ENCODE measurements at places on chromosomes 4 and X.
A peak's percentile ranks its signal among the peaks of the same experiment; 100 is the strongest.

DNA sequence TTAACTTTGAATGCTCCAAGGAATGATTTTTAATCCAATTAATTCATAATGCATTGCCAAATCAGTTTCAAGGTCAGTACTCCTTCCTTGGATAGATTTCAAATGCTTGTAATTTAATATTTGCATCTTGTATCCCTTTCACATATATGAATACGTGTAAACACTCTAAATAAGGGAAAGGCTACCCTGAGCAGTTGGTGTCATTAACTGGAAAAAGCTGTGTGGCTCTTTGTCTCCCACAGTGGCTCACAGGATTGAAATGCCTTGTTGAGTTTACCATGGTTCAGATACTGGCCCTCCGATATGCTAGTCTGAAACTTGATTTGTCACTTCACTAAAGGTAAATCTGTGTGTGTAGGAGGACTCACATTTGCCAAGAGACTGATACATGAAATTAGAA is 16.7 kb upstream of the ACOT9 start:
- no peak for DNase-seq

DNA sequence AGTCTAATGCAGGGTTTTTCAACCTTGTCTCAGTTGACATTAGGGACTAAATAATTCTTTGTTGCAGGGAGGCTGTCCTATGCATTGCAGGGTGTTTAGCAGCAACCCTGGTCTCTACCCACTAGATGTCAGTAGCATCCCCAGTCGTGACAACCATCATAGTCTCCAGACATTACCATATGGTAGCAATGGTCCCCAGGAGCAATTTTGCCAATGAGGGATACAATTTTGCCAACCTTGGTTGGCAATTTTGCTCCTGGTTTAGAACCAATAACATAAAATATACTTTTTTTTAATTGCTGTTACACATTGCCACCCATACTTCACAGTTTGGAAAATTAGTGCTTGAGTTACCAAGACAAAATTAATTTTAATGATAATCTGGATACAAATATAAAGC is 6.0 kb downstream of the EREG start:
- peak; percentile 77 for DNase-seq

DNA sequence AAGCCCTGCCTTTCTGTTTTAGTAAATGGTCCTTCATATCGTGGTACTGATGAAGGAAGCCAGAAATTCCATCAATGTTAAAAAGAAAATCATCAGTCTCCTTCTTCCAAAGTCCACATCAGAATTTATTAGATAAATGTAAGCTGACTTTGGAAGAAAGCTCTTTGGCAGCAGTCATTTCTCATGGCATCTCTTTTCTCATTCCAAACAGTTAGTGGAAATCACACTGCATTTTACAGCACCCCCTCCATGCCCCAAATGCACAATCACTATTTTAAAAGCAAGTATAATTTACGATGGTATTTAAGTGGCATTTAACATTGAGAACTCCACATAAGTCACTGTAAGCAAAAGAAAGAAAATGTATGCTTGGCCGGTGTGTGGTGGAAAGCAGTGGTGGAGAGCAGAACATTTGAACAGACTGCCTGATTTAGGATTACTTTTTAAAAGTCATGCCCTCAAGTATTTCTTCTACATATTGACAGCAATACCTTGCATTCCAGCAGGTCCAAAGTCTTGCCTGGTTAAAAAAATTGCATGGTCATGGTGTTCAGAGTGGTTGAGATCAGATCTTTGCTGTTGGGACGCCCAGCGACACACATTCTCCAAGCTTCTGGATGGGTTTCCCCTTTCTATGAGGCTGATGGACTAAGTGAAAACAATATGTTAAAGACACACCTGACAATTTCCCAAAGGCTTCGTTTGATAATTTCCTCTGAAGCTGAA is 248.6 kb downstream of the ADAMTS3 start:
- peak; percentile 44 for DNase-seq

DNA sequence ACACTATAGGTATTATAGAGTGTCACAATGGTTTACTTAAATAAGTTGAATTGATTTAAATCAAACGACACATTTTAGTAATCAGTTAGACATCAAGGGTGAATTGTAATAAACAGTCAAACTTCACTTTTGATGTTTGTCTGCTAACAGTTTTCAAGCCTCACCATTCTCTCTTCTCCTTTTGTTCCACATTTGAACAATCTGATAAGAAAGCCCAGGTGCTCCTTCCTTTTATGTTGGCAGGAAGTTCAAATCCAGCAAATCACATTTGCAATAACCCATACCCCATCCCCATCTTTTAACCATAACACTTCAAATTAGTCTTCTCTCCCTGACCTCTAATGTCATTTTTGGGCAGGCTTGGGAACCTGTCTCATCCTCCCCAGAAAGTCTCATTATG is 63.4 kb upstream of the GC start:
- DNase-seq = no peak

DNA sequence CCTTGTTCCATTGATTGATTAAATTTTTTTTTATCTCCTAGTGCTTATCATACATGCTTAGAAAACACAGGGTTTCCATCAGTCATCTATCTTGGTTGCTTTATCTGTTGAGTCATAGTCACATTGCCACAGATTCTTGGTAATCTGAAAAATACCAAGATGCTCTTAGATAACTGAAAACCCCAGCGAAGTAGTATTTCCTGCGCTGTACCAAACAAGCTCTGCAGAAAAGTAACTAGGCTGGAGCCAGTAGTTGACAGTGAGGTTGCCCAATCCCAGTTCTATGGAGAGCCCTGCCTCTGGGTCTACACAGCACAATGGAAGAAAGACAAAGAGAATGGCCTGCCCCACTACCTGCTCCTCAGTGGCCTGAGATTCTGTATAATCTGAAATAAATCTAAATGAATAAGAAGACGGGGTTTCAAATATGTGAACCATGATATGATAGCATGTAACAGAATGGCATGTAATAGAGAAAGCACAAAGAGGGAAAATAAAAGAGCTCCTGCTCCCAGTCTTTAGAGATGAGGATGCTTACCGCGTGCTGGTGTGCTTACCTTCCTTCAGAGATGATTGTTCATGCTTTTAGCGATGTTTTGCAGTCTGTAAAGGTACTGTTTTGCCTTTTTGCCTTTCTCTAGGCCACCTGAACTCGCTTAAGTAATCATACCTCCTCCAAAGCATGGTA is 55.3 kb upstream of the RAPGEF2 start:
- no peak for DNase-seq

GRCh38 chr4:171636606-171637005 is 176.6 kb upstream of the GALNTL6 start:
- no peak for DNase-seq

- DNase-seq = no peak
Measured at GRCh38 chrX:142978130-142978684, 47.5 kb upstream of the SPANXN4 start.

GRCh38 chr4:63583007-63583406 is 826.2 kb downstream of the TECRL start:
- no peak for DNase-seq

- DNase-seq = no peak
Measured at GRCh38 chr4:169037506-169037905, 27.5 kb upstream of the CBR4 start.

DNA sequence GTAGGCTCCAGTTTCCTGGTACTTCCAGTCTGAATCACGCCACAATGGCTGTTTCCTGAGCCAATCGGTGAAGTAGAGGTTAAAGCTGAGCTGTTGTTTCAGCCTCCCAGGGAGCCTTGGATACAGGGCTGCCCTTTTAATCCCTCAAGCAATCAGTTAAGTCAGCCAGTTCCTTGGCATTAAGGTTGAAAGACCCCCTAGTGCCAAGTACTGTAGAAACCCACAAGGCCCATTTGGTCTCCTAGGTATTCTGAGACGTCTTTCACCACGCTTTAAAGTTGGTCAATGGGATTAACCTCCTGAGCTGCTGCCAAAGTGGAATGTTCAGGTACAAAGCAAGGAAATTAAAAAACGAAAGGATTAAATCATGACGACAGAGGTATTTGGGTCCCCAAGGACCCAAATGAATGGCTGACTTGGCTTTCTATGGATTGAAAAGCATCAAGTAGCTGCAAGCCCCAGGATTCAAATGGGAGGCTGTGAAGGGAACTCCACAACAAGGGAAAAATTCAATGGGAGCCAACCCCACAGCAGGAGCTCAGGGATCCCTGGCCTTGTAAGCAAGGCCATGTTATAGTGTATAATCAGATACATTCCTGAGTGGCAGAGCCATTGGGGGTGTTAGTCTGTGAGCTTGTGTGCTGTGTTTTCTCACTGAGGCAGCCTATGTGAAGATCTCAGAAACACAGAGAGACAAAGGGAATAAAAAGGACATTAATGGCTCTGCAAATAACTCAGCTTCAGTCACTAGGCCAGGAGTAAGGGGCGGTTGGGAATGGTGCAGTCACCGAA is 86.0 kb downstream of the ATG4A start:
- DNase-seq = no peak

DNA sequence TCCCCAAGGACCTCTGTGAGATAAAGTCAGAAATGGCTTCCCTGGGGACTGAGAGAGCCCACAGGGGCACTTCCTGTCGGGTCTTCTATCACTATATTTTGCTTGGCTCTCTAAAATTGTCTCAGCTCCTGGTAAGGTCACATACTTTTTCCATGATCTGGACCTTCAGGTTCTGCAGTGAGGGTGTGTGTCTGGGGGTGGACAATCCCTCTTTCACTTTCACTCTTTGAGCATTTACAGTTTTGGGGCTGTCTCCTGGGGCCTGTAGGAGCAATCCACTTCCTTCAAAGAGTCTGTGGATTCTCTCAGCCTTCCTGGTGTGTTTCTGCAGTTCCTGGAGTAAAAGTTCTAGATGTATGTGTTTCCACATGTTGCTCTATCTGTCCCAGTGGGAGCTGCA is 335.7 kb downstream of the FSTL5 start:
- DNase-seq = peak; percentile 10

- no peak for DNase-seq
Measured at GRCh38 chr4:142262956-142263355, 583.1 kb downstream of the INPP4B start.

- no peak for DNase-seq
Measured at GRCh38 chr4:106450249-106450648, 81.7 kb upstream of the GIMD1 start.

DNA sequence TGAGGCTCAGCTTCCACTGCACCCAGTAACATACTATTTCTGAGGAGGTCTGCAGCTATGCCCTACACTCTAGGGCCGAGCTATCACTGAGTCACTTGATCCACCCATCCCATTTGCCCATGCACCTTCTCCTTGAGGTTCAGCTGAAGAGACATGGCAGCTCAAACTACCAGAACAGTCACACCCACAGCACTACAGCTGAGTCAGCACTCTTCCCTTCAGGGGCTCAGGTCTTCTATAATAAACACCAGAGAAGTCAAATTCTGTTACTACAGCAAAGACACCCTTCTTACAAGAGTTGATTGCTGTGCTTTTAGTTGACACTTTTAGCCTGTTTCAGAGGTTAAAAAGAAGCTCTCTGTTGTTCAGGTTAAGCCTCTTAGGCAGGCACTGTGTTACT is 1696.4 kb upstream of the ADGRL3 start:
- DNase-seq = no peak

GRCh38 chr4:165312506-165312905 is 15.0 kb upstream of the MSMO1 start:
- DNase-seq = no peak

- DNase-seq = no peak
Measured at GRCh38 chr4:7171191-7171900, 21.0 kb upstream of the SORCS2 start.

- no peak for DNase-seq
Measured at GRCh38 chr4:8892556-8893226, 21.1 kb upstream of the HMX1 start.

- no peak for DNase-seq
Measured at GRCh38 chr4:18100657-18101056, 79.1 kb upstream of the LCORL start.

DNA sequence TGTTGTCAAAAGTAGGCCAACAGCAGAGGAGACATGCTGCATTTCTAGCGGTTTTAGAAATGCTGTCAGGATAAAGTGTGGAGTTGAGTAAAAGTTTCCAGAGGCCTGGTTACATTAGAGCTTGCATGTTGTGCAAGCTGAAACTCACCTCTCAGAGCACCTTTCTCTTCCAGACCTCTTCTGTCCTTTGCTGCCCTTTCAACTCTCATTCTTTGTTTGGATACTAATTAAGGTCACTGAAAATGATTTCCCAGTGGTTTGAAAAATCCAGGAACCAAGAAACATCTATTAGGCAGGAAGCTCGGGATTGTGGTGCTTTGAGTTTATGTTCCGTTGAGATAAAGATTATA is 426.6 kb downstream of the MAPK10 start:
- DNase-seq = no peak

GRCh38 chr4:80948141-80948540 is 82.4 kb upstream of the BMP3 start:
- no peak for DNase-seq

GRCh38 chr4:126727461-126727860 is 905.3 kb upstream of the INTU start:
- DNase-seq = no peak

DNA sequence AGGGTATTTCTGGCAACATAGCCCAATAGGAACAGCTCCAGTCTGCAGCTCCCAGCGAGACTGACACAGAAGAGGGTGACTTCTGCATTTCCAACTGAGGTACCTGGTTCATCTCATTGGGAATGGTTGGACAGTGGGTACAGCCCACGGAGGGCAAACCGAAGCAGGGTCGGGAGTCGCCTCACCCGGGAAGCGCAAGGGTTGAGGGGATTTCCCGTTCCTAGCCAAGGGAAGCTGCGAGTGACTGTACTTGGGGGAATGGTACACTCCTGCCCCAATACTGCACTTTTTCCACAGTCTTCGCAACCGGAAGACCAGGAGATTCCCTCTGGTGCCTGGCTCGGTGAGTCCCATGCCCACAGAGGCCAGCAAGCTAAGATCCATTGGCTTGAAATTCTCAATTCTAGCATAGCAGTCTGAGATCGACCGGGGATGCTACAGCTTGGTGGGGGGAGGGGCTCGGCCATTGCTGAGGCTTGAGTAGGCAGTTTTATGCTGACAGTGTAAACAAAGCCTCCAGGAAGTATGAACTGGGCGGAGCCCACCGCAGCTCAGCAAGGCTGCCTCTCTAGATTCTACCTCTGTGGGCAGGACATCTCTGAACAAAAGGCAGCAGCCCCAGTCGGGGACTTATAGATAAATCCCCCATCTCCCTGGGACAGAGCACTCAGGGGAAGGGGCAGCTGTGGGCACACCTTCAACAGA is 14.0 kb upstream of the ADAD1 start:
- no peak for DNase-seq

DNA sequence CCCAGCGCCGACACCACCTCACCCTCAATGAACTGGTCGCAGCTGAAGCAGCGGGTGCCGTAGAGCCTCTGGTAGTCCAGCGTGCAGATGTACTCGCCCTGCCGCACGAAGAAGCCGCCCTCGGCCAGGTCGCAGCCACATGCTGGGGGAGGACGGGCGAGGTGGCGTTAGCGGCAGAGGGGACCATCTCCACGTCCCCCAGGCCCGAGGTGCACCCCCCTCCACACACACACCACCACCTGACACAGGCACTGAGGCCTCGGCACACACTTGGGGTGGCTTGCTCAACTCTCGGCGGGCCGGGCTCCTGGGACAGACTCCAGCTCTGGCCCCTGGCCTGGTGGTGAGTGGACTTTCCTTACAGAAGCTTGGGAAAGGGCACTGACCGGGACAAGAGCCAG is 61.5 kb downstream of the ABLIM2 start:
- no peak for DNase-seq

GRCh38 chrX:130523460-130524394 is 121.9 kb downstream of the RBMX2 start:
- DNase-seq = peak; percentile 31

GRCh38 chr4:85913931-85914694 is 439.2 kb downstream of the ARHGAP24 start:
- DNase-seq = no peak

Measured in ACHN (cell line).